ENCODE measurements at places on chromosomes 13 and 19. TPM values are rescaled to one million over a fixed set of nuclear protein-coding genes. Genes with fewer than 3 reads are reported as not detected.

Gene PSPN
- total RNA-seq, result 0.43 TPM

Gene RCBTB1
- total RNA-seq, result 19.9 TPM

Gene TUBB4A
- not detected for total RNA-seq

Gene ZNF835
- total RNA-seq, result 0.18 TPM

Gene AMER2
- not detected for total RNA-seq

Gene TIMM50
- total RNA-seq, result 78.6 TPM

Gene PDX1
- not detected for total RNA-seq

Gene GAPDHS
- not detected for total RNA-seq

Gene OR10H1
- not detected for total RNA-seq

Gene SIGLEC12
- total RNA-seq, result not detected

Gene UPF1
- total RNA-seq, result 54.9 TPM

Gene ATXN8OS
- not detected for total RNA-seq

Gene LILRB3
- not detected for total RNA-seq

Gene PPM1N
- total RNA-seq, result 2.6 TPM

Gene ZNF541
- total RNA-seq, result 0.28 TPM

Gene CACTIN
- total RNA-seq, result 21.3 TPM

Gene ZNF709
- total RNA-seq, result 3.3 TPM

Gene ZNF582
- total RNA-seq, result 2.0 TPM

Gene PDE4C
- total RNA-seq, result 0.57 TPM

Gene BRSK1
- total RNA-seq, result 6.6 TPM

Gene TRPC4
- 3.1 TPM for total RNA-seq

All from smooth muscle cell of bladder (primary cell).